ENCODE measurements at places on chromosomes 13 and 19.

GRCh38 chr13:20401931-20402856 is 123.5 kb downstream of the CRYL1 start:
- no peak for DNase-seq

GRCh38 chr19:22422211-22422610 is at the start of gene ZNF98:
Gene ZNF98 (minus strand): TSS chr19:22422346. CDS start chr19:22422224, 122 bp downstream.
- no peak for DNase-seq

DNA sequence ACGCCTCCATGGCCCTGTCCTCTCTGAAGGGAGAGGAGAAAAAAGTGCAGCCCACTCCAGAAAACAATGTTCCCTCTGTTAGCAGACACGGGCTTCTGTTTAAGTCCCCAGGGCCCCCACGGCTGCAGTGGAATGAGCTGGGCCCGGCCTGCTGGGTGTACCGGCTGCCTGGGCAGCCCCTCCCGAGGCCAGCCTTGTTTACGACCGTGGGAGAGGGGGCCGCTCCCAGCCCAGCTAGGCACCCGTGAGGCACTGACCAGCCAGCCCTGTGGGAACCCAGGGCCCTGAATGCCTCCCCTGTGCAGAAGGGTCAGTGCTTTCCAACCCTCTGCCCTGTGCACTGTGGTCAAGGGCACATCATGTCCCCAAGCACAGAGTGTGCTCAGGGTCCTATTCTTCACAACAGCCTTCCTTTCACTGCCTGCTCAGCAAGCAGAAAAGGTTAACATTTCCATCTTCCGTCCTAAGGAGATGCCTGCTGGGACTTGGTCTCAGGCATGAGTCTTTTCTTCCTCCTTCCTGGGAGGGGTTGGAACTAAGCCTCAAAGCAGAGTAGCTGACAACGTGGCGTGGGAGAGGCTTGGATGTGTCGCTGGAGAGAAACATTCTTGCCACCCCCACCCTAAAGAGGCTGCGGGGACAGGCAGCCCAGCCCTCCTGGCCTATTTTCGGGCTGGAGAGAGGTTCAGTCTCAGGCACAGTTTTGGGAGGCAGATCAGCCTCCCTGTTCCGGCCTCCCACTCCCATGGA is 90.1 kb downstream of the RGCC start:
- no peak for DNase-seq

- DNase-seq: no peak
Measured at GRCh38 chr19:54795758-54796157, 7.7 kb upstream of the KIR2DL4 start.

- DNase-seq: no peak
Measured at GRCh38 chr13:48431987-48432615, 19.2 kb upstream of the LPAR6 start.

DNA sequence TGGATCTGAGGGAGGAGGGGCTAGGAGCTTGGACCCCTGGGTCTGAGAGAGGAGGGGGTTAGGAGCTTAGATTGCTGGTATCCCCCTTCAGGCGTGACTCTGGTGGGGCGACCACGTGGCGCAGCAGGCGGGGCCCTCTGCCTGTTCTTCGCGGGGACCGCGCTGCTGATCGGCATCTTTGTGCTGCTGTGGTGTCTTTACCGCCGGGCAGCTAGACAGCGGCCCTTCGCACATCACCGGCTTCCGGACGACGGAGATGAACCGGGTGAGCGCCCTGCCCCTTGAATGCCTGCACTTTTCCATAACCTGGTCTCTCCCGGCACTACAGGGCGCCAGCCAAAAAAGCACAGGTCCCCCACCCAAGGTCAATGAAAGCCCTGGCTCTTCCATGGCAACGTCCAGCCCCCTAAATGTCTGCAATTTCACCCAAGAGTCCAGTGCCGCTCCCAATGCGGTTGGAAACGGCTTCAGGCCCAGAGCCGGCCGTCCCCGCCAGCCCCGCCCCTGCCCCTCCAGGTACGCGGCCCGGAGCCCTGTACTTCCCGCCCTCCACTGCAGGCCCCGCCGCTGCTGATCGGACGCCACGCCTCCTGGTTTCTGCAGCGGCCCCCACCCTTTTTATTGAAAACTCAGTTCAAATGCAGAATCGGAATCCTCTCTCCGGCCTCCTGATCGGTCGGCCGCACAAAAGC is 2.8 kb downstream of the GFY start:
- no peak for DNase-seq

DNA sequence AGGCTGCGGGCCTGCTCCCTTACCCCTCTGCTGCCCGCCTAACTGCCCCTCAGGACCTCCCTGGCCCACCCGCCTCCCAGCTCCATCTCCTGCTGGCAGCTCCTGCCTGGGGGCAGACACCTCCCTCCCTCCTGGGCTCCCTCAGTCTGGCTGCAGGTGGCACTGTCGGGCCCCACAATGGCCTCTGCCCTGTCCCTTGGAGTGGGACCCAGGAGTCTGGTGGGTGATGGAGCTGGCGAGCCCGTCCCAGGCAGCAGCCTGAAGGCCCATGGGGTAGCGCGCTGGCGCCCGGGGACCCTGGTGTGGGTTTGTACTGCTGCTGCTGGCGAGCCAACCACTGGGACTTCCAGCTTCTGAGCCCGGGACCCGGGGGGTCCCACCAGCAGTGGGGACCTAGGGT is 83.6 kb downstream of the KDM4B start:
- DNase-seq: no peak

DNA sequence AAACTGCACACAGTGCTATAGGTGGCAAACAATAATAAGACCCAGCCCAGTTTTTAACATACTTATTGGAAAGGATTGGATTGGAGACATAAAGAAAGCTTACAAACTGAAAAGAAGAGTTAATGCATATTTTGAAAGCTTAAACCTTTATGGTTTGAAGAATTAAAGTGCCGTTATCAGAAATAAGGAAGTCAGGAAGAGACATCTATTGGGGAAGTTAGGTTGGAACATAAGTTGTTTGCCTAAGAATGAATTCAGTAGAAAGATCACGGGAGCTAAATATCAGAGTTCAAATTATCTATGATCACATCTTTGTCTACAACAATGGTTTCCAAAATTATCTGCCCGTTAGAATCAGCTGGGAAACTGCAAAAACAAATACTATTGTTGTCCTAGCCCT is 767.9 kb downstream of the PCDH9 start:
- no peak for DNase-seq

DNA sequence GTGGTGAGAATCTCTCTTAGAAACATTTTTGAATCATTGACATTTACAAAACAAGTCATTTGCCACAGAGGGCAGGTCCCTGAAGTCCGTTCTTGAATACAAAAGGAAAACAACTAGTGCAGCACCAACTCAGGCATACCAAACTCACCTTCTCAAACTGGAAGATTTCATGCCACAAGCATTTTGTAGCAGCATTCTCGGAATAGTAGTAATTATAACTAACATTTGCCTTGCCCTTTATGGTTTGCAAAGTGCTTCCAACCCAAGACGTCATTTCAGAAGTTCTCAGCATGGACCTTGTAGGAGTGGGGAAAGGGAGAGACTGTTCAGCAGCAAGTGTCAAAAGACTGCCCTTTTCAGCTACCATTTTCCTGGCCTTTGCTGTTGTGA is 344.6 kb downstream of the RFC3 start:
- no peak for DNase-seq

GRCh38 chr19:49064768-49065611 is at the start of gene NTF4:
Gene NTF4 (minus strand): TSS chr19:49064818. CDS start chr19:49061997, 2,821 bp downstream.
- DNase-seq: no peak

GRCh38 chr19:34145741-34146202 is 26.5 kb upstream of the LSM14A start:
- peak; percentile 66 for DNase-seq

- DNase-seq: no peak
Measured at GRCh38 chr19:36136964-36137686, 2.7 kb upstream of the CAPNS1 start.

DNA sequence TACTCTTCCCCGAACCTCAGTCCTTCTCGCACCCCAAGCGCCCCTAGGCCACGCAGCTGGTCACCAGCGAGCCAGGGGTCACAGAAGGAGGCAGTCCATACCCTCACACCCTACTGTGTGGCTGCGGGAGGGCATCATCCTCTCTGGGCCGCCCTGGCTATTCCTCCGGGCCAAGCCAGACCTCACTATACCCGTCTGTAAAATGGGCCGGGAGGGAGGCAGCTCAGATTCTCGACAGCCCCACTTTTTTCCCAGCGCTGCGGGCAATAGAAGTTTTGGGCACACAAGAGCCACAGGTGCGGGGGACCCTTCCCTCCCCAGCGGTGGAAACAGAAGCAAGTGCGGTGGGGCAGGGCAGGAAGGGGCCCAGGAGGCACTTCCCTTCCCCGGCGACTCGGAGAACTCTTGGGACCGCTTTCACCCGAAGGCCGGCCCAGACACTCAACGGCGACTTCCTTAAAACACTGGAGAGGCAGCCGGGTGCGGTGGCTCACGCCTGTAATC is 5.6 kb upstream of the ARRDC2 start:
- no peak for DNase-seq

- DNase-seq: no peak
Measured at GRCh38 chr19:55309448-55309847, 15.7 kb downstream of the TMEM150B start.

DNA sequence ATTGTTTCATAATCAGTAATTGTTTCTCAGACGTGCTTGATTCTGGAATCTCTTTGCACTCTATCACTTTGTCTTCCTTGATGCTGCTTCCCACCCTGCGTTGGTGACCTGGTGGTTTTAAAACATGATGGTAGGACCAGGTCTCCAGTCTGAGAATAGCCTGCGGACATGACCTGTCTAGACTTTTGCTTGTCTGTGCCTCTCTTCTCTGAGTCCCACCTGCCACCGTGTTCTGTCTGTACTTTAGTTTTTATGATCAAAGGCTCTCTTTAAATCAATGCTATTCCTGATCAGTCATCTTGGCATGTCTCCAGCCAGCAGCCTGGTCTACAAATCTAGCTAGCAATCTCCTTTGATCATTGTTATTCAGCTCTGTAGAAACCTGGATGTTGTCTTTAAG is 933.9 kb downstream of the DIAPH3 start:
- DNase-seq: no peak

GRCh38 chr19:5814852-5815246 is 10.0 kb downstream of the NRTN start:
- no peak for DNase-seq

- no peak for DNase-seq
Measured at GRCh38 chr13:79522583-79522982, 41.6 kb downstream of the NDFIP2 start.

- DNase-seq: no peak
Measured at GRCh38 chr19:39514840-39515550, at the start of gene SELENOV. Gene SELENOV (plus strand): TSS chr19:39515139. CDS start chr19:39515213, 74 bp downstream.

DNA sequence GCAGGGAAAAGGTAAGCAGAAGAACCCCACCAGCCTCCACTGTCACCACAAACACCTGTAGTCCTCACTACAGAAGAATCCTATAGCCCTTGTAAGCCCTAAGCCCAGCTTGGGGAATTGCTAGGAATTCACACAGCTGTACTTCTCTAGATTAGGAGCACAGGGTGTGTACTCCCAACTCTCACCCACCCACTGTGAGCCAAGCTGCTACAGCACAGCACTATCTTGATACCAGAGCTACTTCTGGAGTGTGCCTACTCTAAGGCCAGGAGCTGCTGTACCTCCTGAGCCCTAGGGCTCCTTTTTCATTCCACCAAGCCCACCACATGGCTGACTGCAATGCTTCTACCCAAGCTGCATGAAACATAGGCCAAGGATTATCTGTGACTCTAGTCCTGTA is 122.3 kb upstream of the WASF3 start:
- no peak for DNase-seq

DNA sequence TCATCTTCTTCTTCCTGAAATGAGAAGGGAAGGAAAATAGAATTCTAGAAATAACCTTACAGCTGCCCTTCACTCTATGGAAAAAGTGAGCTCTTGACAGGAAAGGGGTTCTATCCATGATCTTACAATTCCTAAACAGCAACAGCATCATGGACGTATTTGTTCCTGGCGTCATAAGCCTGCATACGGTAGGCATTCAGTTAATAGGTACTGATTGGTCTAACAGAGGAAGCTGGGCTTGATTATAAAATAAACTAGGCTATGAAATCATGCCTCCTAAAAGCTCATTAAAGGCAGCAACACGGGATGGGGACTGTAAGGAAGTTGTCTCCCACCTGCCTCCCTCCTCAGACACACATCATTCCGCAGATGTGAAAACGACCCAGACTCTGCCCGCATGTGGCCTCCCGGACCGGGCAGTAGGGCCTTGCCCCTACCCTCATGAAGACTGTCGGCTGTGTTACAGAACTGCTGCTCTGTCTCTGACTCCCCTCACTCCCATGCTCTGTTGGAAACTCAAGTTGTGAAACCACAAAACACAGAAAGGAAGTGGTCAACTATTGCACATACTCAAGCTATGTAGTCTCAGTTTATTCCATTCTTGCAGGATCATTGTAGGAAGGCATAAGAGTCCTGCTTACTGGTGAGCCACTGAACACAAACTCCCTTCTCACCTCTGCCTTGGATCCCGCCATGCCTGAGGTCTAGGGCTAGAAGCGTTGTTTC is 129.8 kb downstream of the DLEU7 start:
- peak; percentile 71 for DNase-seq

DNA sequence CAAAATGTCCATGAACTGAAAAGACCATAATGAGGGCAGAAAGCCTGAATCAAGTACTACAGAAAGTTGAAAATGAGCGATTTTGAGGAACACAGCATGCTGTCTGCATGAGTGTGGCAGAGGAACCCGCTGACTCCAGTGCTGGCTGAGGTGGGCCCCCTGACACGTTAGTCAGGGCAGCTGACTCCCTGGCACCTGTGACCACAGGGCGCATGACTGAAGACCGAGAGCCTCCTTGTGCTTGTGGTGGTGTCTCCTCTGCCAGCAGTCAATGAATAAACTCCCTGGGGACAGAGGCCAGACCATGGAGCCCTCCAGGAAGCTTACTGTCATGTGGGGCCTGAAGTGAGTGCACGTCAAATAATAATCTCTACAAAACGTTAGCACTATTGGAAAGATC is 38.4 kb upstream of the VSTM2B start:
- no peak for DNase-seq

GRCh38 chr13:19984430-19985218 is 26.1 kb downstream of the ZMYM2 start:
- DNase-seq: no peak

- no peak for DNase-seq
Measured at GRCh38 chr19:45781214-45782161, 802 bp downstream of the DMPK start.

GRCh38 chr13:63128716-63129115 is 1713.1 kb upstream of the PCDH20 start:
- no peak for DNase-seq

- DNase-seq: no peak
Measured at GRCh38 chr13:83878691-83879430, 3.4 kb downstream of the SLITRK1 start.

DNA sequence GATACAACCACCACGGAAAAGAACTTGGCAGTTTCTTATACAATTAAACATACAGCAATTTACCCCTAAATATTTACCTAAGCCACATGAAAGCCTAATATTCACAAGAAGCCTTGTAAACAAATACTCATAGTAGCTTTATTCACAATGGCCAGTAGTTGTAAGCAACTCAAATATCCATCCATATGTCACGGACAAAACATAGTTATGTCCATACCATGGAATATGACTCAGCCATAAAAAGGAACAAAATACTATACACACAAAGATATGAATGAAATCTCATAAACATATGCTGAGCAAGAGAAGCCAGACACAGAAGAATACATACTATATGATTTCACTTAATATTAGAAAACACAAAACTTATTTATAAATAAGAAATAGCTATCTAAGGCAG is 12.9 kb downstream of the PSPC1 start:
- DNase-seq: no peak
